Stimulated activated CD4-positive, alpha-beta T cell treated with anti-CD3 and anti-CD28 coated beads, Interleukin-1b, Interleukin-23, amount 100 ng/mL, for 24 hours (primary cell): ENCODE measurements at places on chromosomes 11 and 22.
A peak's percentile ranks its signal among the peaks of the same experiment; 100 is the strongest.

- no peak for DNase-seq
These were observed 16.7 kb downstream of the TP53AIP1 start for GRCh38 chr11:128926000-128926399.

- DNase-seq: no peak
These were observed 14.8 kb upstream of the MFNG start for GRCh38 chr22:37500745-37501609.

GRCh38 chr11:77471558-77472193, 2.2 kb downstream of the PAK1 start:
- no peak for DNase-seq

GRCh38 chr22:39177791-39178190, 25.3 kb upstream of the CBX7 start:
- no peak for DNase-seq

DNA sequence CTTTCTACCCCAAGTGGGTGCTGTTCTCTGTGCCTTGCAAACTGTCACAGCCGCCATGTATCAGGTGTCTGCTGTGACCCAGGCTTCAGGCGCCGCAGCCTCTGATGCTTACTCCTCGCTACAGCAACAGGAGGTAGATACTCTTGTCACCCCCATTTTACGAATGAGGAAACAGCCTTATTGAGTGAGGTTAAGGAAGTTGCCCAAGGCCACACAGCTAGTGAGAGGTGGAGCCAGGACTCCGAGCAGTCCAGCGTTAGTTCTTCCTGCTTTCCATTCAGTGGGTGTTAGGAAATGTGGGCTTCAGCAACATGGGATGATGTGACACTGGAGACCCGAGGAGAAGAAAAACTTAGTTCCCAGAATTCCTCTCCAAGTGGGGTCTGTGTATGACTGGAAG, 14.3 kb downstream of the RNF215 start:
- no peak for DNase-seq

DNA sequence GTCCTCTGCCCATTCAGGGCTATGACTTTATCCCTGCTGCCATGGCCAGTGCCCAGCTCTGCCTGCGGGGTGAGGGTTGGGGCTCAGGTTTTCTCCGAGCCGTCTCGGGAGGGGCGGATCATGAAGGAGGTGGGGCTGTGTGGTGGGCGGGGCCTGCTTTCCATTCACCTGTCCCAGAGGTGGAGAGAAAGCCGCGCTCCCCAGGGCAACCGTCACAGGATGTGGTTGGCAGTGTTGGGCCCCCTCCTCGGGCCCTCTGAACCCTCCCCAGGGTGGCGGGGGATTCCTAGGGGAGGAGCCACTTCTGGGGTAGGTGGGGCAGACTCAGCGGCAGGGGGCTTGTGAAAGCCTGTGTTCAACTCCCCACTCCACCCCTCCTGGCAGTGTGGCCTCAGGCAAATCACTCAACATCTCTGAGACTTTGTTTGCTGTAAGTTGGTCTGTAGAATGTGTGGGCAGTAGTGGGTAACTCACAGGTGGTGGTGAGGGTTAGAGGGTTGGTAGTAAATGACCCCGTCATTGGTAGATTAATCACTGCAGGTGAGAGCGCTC, 50.3 kb downstream of the CD6 start:
- peak; percentile 62 for DNase-seq

DNA sequence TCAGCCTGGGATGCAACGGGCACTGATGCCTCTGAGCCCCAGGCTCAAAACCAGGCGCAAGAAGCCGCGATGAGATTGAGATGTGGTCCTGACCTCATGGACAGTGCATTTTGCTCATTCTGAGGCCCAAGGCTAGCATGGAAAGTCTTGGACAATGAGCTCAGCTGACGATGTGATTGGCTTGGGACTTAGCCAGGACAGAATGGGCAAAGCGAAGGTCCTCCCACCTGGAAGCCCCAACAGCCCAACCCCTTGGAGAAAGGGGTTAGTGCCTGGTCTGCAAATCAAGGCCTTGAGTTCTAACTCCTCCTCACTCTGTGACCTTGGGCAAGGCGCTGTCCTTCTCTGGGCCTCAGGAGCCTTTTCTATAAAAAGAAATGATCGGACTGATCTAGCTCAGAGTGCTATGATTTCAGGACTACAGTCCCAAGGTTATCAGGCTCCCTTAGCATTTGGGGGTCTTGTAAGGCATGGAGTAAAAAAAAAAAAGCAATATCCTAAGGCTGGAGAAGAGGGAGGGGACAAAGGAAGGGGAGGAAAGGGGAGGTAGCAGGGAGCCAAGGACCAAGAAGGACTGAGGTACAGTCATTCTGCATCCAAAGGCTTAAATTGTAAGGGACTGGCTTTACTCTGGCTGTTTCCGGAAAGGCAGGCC, 2.7 kb downstream of the SLC43A3 start:
- no peak for DNase-seq

GRCh38 chr11:122313581-122313980, 197.6 kb upstream of the BLID start:
- no peak for DNase-seq

DNA sequence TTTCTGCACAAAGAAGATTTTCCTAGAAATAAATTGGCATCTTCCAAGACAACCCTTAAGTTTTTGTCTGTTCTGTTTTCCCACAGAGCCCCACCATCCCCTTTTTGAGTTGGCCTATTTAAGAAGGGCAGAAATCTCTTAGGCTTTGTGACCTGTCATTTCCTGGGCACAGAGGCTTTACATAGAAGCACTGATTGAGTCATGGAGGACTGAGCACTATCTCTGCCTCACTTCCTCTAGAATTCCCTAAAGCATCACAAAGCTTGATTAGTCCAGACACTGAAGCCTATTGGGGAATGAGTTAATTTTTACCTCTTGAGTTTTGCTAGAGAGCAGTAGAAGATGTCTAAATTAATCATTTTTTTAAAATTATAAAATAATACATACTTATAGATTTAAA, 25.4 kb downstream of the TRIM44 start:
- DNase-seq: no peak

DNA sequence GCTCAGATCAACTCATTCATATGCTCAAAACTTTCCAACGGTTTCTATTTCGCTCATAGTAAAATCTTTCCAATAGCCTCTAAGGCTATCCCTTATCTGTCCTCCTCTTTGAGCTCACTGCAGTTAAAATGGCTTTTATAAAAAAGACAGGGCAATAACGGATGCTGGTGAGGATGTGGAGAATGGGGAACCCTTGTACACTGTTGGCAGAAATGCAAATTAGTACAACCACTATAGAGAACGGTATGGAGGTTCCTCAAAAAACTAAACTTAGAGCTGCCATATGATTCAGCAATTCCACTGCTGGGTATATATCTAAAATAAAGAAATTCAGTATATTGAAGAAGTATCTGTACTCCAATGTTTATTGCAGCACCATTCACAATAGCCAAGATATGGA, 345.6 kb downstream of the DLG2 start:
- DNase-seq: no peak

- no peak for DNase-seq
These were observed 433.2 kb downstream of the TBC1D22A start for GRCh38 chr22:47195484-47196165.

- DNase-seq: no peak
These were observed at the start of gene TEX12 for GRCh38 chr11:112167145-112167544. TEX12 (plus strand) TSS chr11:112167372; CDS start chr11:112169269, 1,897 bp downstream.

- no peak for DNase-seq
These were observed 13.9 kb downstream of the CCND1 start for GRCh38 chr11:69654660-69655478.

DNA sequence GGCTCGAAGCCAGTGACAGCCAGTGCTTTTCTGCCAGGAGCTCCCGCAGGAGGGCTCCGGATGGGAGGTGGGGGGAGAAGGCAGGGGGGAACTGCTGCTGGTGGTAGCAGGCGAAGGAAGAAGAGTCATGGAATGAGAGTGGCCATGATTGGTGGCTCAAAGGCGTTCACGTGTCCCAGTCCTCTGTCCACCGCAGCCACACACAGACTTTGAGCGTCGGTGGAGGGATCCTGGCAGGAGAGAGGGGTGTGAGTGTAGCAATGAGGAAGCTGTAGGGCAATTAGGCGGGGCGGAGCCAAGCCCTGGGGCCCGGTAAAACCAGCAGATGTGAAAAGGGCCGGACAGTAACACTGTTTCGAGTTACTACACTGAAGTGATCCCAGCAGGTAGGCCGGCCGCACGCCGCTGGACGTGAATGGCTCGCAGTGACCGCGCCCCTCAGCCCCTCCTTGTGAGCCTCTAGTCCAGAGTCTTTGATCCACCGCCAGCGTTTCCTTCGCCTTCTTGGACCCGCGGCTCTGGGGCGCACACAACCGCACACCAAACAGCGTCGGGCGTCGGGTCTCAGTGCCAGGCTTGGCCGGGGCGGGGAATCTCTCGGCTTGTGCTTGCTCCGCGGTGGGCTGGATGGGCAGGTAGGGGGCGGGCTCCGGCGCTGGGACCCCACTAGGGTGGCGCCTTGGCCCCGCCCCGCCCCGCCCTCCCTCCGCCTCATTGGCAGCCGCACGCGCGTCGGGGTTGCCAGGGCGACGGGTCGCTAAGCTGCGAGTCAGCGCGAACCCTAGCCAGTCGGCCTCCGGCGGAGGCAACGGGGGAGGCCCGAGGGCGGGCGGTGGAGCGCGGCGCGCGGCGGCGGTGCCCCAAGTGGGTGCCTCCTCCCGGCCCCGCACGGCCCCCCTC, at the start of gene LRRC10B:
Gene LRRC10B (plus strand): TSS at position 788 of the 900 bp plus-strand sequence. CDS start 250 bp downstream, outside the sequence.
- peak; percentile 34 for DNase-seq

DNA sequence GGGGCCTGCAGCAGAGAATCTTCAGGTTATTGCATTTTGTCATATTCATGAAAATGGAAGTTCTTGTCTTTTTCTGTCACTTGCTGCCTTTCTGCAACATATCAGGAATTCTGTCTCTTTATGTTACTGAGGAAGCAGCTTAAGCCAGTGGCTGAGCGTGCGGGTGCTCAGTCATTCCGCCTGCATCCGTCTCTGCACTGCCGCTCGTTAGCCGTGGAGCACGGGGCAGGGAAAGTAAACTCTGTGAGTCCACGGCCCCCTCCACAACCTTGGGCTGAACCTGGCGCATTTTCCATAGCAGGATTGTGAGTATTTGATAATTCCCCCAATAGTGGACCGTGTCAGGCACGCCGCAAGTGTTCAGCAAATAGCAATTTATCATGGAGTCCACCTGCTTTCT, 1007.7 kb downstream of the BRD1 start:
- DNase-seq: no peak

DNA sequence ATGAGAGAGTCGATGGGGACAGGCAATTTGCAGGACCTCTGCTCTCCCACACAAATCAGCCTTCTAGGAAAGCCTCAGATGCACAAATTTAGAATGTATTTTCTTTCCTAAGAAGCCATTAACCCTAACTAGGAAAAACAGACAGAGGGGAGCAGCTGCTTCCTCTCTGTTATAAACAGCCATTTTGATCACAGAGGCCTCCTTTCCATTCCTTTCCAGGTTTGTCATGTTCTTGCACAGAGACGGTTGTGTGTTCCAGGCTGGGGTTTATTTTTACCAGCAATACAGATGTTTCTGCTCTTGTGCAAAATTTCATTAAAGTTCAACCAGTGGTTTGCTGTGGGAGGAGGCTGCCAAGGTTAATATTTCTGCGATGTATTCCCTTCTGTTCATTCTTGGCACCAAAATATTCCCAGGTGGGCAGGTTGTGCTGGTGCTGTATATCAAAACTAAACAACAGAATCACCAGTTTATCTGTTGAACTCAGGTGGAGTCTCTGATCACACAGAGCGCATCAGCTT, 90.2 kb downstream of the NAV2 start:
- no peak for DNase-seq

DNA sequence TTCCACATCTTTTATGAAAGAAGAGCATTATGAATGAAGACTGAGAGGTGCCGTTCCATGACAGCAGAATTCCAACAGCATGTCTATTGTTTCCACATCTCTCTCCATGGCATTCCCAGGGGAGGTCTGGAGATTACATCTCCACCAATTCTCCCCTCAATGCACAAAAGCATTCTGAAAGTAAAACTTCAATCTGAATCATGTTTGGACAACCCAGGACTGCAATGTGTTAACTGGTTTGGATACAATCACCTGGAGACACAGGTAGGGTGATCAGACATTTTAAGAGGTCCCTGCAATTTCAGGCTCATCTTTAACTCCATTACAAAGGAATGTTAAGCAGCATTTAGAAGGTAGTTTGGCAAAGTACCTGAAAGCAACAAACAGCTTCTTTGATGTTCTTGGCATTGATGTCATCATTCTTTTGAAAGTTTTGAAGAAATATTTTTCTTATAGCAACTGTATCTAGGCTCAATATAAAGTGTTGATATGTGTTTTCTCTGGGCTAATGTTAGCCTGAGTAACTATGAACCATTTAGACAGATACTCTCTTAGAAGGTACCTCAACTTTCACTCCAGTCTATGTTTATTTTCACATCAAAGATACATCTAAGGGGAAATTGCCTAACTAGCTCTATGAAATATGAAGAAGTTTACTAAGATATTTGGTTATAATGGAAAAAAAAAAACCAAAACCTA, 181.4 kb upstream of the MTMR2 start:
- DNase-seq: no peak

GRCh38 chr22:20926243-20926642, 9.0 kb downstream of the CRKL start:
- DNase-seq: no peak
